M059J (cell line): ENCODE measurements at places on chromosomes 13 and 19. TPM values are rescaled to one million over a fixed set of nuclear protein-coding genes. Genes with fewer than 3 reads are reported as not detected.
A peak's percentile ranks its signal among the peaks of the same experiment; 100 is the strongest.

Gene RGCC
- total RNA-seq: 2.3 and 4.1 TPM in 2 replicates

Gene KLK15
- total RNA-seq: not detected in 2 replicates

Gene MAP4K1
- 0.22 TPM in 1 of 2 replicates, not detected in the other for total RNA-seq

Gene ZNF285
- total RNA-seq: 1.6 and 2.3 TPM in 2 replicates

Gene CGB3
- 1.7 and 7.0 TPM in 2 replicates for total RNA-seq

Gene DAND5
- 0.62 TPM in 1 of 2 replicates, not detected in the other for total RNA-seq

Gene NTF4
- 0.67 TPM in 1 of 2 replicates, not detected in the other for total RNA-seq

GRCh38 chr19:40133491-40133890, 42.7 kb upstream of the ZNF780A start:
- DNase-seq: no peak

GRCh38 chr19:10625003-10625761, at the start of gene SLC44A2:
Gene SLC44A2, plus strand, starts transcription at chr19:10625553. Its CDS starts 81 bp downstream, at chr19:10625634.
- DNase-seq: peak; percentile 67

DNA sequence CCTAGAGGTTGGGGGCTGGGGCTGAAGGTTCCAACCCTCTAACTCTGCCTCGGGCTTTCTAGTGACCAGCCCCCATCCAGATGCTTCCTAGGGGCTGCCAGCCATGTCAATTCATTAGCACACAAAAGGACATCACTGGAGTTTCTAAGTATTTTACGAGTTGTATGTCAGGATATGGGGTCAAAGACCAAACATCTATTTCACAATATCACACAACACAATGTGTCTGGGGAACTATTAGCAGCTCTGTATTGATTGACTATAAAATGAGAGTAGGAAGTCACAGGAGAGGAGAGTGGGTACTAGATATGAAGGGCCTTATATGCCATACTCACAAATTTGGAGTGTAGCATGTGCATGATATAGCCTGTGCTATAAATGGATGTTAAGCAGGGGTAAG, 42.1 kb downstream of the LPAR6 start:
- DNase-seq: no peak

- no peak for DNase-seq
These were observed 510.9 kb upstream of the PCDH9 start for GRCh38 chr13:67740871-67741535.

DNA sequence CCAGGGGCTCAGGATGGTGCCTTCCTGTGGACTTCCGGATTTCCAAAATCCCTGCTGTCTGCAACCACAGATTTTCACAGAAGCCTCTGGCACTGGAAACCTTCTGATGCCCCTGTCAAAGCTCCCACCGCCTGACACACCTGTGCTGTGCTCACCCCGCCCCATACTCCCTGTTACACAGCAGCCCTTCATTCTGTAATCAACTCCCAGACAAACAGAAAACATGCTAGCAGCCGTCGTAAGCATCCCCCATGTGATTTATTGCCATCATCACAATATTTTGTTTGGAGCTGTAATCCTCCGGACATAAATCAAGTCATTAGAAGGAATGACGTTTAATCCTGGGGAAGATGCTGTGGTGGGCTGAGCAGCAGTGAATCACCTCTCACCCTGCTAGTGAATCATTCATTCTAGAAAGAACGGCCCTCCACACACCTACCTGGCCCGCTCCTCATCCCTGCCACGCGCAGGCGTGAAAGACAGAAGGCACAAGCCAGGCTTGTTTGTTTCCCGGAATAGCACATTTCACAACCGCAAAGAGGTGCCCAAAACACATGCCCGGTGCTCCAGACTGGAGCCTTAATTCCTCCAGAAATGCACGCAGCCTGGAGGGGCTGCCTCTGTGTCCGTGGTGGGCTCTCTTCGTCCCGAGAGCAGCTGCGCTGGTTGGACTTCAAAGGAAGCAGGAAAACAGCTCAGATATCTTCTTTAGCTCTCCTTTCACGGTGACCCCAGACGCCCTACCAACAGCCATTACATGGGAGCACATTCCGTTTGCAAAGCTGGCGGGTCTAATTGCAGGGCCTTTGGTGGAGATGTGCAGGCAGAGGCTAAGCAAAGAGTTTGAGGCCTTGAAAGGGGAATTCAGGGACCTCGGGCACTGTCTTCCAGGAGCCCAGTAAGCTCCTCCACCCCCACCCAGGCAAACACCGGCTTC, 41.3 kb upstream of the KCTD15 start:
- no peak for DNase-seq

DNA sequence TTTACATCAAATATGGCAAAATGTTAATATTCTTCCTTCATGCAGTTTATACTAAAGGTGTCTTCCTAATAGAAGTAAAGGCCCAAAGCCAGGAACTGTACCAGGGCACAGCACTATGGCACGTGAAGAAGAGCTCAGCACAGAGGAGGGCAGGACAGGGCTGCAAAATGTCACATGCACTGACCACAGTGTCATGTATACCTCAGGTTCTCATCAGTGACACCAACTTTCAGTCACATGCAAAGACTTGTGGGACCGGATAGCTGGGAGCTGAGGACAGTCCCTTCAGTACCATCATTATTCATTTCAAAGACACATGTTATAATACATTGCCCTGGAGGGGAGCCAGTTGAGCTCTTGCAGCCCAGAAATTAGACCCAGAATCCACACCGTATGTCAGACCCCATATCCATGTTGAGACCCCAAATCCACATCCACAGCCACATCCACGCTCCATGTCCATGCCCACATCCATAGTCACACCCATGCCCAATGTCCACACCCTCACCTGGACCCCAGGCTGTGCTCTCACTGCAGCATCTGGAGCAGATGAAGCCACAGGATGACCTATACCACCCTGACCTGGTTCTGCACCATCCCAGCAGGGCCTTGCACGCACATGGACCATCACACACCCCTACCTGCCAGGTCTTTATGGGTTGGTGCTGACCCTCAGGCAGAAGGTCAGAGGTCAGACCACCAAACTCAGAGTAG, 111.8 kb downstream of the TUBA3C start:
- no peak for DNase-seq

DNA sequence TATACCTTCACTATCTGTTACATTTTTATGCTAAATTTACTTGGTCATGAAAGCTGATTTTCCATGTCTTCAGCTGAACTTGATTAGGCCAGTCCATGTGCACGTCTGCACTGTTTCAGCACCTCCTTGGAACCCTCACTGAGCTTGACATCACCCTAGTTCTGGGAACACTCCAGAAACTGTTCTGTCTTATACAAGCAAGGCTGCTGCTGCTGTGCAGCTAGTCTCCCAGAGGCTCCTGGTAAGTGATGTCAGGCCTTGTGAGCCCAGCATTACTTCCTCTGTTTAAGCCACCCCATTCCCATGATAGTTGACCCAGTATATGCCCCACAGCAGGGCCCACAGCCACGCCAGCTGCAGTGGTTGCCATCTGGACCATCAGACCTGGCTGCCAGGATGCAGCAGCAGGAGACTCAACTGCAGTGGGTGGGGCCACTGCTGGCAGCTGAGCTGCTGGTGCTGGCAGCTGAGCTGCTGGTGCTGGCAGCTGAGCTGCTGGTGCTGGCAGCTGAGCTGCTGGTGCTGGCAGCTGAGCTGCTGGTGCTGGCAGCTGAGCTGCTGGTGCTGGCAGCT, 90.5 kb upstream of the AKAP11 start:
- no peak for DNase-seq

GRCh38 chr13:98890186-98890585, 87.7 kb downstream of the DOCK9 start:
- DNase-seq: peak; percentile 59

GRCh38 chr19:2666344-2666994, 36.0 kb downstream of the GNG7 start:
- no peak for DNase-seq

GRCh38 chr19:10226021-10226375, 5.1 kb downstream of the S1PR2 start:
- no peak for DNase-seq

DNA sequence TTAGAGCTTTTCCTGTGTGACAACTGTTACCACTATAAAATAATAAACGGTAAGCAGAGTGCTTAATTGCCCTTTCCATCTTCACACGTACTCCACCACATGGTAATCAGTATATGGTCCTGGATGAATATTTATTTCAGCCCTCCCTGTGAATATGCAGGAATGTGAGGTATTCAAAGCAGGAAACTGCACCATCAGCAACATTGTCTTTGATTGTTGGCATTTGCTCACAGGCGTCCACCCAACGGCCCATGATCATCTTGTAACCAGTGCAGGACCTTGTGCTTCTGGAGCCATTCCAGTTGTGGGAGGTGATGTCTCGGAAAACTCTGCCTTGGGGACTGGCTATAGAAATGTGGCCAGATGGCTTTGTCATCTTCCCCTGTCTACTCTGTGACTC, 132.6 kb downstream of the COG6 start:
- no peak for DNase-seq

- no peak for DNase-seq
These were observed 97.2 kb upstream of the IPO5 start for GRCh38 chr13:97856304-97856675.

DNA sequence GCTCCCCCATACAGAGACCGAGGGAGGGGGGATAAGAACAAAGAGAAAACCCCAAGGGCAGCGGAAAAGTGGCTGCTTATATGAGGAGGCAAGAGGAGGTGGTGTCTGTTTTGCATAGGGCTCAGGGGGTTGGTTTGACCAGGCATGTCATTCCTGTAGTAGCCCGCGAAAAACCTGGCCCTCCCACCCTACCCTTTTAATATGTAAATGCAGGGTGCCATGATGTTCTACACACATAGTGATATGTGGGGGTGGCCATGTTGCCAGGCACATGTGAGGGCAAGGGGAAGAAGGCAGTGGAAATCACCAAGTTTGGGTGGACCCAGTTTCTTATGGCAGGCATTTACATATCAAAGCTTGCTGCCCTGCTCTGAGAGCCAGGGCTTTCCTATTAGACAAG, 203.5 kb upstream of the UBL3 start:
- no peak for DNase-seq

GRCh38 chr13:75533861-75534260, 3.8 kb downstream of the COMMD6 start:
- DNase-seq: peak; percentile 19

DNA sequence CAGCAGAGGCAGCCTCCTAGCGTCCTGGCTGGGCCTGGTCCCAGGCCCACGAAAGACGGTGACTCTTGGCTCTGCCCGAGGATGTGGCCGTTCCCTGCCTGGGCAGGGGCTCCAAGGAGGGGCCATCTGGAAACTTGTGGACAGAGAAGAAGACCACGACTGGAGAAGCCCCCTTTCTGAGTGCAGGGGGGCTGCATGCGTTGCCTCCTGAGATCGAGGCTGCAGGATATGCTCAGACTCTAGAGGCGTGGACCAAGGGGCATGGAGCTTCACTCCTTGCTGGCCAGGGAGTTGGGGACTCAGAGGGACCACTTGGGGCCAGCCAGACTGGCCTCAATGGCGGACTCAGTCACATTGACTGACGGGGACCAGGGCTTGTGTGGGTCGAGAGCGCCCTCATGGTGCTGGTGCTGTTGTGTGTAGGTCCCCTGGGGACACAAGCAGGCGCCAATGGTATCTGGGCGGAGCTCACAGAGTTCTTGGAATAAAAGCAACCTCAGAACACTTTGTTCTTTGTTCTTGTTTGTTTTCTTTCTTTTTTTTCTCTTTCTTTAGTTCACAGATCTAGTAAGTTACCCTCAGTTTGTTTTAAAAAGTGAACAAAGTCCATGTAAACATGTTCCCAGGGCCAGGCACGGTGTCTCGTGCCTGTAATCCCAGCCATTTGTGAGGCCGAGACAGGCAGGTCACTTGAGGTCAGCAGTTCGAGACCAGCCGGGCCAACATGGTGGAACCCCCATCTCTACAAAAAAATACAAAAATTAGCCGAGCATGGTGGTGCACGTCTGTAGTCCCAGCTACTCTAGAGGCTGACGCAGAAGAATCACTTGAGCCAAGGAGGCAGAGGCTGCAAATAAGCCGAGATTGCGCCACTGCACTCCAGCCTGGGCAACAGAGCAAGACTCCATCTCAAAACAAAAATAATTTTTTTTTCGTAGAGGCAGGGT, 10.2 kb downstream of the ANGPTL4 start:
- no peak for DNase-seq

- DNase-seq: no peak
These were observed 450.3 kb upstream of the ARGLU1 start for GRCh38 chr13:107018285-107018684.

DNA sequence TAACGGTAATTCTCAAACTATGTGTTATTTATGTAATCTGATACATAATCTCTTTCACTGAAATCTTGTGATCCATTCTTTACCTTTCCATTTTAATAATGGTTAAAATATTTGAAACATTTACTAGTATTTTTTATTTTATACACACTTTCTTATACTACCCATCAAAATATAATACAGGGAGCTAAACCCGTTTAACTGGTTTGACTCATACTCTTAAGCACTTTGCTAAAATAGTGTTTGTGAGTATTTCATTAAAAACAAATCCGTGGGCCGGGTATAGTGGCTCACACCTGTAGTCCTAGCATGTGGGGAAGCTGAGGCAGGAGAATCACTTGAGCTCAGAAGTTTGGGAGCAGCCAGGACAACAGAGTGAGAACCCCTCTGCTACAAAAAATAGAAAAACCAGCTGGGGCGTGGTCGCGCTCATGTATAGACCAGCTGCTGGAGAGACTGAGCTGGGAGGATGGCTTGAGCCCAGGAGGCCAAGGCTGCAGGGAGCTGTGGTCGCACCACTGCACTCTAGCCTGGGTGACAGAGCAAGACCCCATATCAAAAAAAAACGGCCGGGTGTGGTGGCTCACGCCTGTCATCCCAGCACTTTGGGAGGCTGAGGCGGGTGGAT, 43.8 kb upstream of the DCUN1D2 start:
- DNase-seq: no peak

GRCh38 chr13:80900561-80900960, 559.6 kb upstream of the SPRY2 start:
- DNase-seq: no peak

DNA sequence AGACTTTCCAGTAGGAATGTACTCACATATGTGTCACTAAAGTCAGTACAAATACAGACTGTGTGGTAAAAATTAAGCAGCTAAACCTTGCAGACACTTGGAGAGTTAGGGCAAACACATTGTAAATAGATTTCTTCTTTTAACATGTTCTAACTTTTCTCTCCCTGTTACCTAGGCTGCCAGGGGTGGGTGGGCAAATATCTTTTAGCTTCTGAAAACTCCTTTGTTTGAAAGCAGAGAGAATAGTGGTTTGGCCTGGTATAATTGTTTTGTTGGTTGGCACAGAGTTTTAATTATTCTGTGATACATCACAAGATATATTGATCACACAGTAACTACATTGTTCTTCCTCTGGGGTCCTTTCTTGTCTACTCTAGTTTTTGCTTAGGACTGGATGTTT, 289.8 kb upstream of the DACH1 start:
- no peak for DNase-seq

DNA sequence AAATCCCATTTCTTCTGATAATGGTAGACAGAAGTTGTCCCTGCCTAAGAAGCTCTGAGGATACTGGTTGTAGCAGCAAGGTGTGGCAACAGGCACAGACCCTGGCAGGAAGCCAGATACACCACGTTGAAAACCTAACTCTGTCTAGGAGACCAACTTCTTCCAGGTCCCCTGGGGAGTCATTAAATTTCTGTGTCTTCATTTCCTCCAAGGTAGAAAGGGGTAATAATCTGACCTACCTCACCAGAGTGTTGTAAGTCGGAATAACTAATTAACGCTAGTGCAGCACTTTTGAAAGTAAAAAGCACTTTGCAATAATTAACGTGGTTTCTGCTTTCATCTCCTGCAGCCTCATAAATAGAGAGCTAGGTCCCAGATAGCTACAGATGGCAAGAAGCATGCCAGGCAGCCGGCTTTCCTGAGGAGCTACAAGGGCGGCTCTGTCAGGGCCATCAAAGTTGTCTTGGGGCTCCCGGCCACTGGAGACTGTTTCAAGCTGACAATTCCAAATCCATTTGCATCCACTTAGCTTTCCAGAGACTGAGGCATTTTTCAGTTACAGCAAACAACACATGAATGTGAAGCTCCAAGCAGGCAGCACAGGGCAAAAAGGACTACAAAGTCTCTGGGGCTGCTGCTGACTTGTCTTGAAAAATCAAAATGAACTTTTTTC, 176.2 kb downstream of the FOXO1 start:
- DNase-seq: no peak
